ENCODE measurements at places on chromosomes 7 and 10. TPM values are rescaled to one million over a fixed set of nuclear protein-coding genes. Genes with fewer than 3 reads are reported as not detected.

Gene GBX1
- not detected for total RNA-seq

DNA sequence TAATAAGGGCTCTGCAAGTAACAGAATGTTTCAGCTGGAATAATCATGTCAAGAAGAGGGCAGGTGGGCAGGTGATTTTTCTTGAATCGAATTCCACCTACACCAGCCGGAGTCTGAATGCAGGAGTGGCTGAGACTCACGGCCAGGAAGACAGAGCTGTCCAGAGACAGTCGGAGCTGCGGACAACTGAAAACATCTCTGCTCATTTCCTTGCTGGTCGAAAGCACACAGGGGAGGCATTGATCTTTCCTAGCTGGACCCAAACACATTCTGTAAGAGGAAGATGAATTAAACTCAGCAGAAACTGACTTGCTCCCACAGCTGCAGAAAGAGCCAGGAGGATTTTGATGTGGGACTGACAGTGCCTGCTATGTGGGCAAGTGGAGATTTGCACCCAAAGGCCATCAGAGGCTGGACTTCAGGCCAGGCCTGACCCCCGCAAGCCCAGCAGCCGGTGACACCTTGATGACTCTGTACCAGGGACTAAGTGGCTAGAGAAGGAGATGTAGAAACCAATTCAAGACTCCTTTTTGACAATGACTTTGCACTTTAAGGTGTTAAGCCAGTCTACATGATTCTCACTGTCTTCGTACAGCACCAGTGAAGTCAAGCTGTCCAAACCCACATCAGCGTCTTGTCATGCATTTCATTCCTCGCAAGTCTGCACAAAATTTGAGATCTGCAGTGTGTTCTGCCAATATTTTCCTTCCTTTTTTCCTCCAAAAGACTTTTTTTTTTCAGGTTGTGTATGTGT is 169.4 kb downstream of the TEX36 start:
- no peak for DNase-seq

GRCh38 chr10:132551093-132551807 is 13.7 kb downstream of the INPP5A start:
- no peak for DNase-seq

Gene CCDC71L
- total RNA-seq: 26.2 TPM

DNA sequence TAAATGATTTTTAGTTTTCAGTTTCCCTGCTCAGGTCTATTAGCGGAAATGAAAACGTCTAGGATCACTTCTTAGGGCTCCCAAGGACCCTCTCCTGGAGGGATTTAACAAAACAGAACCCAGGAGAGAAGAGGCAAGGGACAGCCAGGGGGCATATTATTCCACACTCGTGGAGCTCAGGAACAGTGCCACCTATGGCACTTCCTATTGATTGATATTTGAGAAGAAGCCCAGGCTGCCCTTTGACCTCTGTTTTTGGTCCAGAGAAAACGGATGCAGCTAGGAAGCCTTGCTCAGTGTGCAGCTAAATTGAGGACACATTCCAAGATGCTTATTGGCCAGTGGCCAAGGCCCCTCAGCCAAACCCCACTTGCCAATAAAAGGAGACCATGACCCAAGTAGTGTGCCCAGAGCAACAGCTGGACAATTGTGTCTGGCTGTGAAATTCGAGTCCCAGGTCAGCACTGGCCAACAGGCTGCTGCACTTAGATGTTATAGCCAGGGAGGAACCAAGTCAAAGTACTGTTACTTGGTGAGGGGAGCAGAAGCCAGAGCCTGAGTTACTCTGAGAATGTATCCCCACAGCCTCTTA is 24.0 kb upstream of the GPNMB start:
- DNase-seq: no peak

Gene CNNM2
- 10.9 TPM for total RNA-seq

- no peak for DNase-seq
Measured at GRCh38 chr7:73437091-73437490, 3.5 kb downstream of the FZD9 start.

- no peak for DNase-seq
Measured at GRCh38 chr10:22651276-22651980, 63.0 kb downstream of the PIP4K2A start.

GRCh38 chr7:95642173-95642572 is 45.9 kb upstream of the PDK4 start:
- no peak for DNase-seq

DNA sequence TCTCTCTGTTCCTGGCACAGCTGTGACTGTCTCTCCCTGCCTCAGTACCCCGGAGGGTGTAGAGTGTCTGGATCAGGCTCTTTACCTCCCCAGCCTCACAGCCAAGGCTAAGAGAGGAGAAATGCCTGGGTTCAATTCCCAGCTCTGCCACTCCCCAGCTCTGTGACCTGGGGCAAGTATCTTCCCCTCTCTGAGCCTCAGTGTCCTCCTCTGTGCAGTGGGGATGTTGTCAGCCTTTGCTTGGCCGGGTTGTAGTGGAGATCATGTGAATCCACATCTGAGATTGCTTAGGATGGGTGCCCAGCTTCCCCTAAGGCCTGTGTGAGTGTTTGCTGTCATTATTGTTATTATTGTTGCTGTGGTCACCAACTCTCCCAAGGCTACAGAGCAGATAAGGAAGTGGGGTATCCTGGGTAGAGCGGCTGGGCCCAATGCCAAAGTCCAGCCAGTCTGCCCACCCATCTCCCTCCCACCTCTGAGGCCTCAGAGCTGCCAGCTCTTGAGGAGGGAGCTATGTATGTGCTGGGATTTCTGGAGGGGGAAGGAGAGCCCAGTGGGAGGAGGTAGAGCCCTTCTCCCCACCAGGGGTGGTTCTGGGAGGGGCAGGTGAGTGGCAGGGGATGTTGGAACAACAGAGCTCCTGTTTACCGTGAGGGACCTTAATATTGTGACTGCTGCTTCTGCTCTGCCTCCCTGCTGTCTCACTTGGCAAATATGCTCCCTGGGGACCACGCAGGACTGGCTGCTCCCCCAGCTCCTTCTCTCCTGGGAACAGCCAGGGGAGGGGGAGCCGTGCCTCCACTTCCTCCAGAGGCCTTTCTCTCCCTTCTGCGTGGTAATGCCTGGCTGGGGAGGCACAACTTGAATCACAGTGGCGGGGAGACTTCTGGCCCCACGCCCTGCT is 170.5 kb downstream of the RPS24 start:
- DNase-seq: no peak

GRCh38 chr10:6563075-6563474 is 17.0 kb downstream of the PRKCQ start:
- no peak for DNase-seq

Gene OR6V1
- not detected for total RNA-seq

DNA sequence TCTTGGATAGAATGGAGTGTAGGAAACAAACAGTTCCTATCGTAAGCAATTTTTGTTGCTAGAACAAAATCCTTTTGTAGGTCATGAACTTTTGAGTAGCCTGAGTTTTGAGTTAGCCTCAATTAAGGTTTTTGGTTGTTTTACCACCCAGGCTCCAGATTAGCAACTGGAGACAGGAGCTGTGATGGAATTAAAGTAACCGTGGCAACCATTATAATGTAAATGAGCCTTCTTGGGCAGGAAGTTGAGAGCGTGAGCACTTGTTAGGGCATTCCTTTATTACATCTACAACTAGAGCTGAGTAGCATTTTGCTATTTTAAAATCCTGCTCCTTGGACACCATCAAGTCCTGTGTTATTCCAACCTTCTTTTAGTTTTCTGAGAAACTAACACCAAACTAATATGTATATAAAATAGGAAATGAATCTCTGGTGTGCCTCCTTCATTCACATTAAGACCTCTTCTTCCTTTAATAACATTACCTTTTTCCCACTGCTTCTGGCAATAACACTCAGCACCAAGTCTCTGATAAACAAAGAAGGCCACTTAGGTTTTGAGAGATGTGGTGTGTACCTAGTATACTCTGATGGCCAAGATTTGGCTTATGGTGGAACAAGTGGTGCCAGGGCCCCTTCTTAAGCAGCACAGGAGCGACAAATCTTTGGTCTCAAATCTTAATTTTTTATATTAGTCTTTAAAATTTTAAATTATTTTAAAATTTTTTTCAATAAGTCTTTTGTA is 34.0 kb downstream of the AHCYL2 start:
- DNase-seq: no peak

GRCh38 chr10:69215405-69216171 is 4.5 kb upstream of the HKDC1 start:
- peak; percentile 28 for DNase-seq

GRCh38 chr7:158811461-158811860 is 17.8 kb downstream of the ESYT2 start:
- no peak for DNase-seq

DNA sequence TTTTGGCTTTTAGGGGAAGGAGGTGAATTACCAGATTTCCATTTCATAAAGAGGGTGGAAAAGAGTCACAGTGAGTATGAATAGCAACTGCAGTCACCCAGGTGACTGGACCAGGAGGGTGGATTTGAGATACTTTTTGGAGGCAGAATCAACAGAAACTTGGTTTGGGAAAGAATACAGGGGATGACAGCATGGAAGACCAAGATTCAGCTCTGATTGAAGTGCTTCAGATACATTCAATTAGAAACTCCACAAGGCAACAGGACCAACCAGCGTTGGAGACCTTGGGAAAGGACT is 83.0 kb downstream of the SGMS1 start:
- DNase-seq: no peak

Gene JMJD1C
- 92.9 TPM for total RNA-seq

Gene MYPN
- 0.06 TPM for total RNA-seq

DNA sequence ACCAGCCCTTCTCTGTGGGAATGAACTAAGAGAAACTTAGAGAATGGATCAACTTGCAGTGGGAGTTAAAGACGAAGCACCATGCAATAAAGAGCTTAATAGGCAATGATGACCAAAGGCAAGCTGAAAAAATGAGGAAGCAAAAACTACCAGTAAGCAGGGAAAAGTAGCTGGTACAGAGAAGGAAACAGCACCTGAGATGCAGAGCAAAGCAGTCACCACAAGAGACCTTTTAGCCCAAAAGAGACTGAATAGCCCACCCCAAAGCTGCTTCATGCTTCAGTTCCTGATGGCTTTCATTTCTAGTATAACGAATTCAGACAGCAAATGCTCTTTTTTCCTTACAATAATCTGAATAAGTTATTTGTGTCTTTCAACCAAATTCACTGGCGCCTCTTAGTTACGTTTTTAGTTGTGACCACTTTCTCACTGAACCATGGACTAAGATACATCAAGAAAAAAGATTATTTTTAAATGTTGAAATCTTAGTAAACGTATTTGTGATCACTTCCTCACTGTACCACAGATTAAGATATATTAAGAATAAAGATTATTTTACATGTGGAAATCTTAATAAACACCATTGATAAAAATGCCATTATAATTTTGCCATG is 76.0 kb downstream of the USP6NL start:
- no peak for DNase-seq

- no peak for DNase-seq
Measured at GRCh38 chr10:124997306-124997705, 55.4 kb downstream of the ZRANB1 start.

- DNase-seq: no peak
Measured at GRCh38 chr10:113113241-113113640, 163.2 kb downstream of the TCF7L2 start.

All from kidney (tissue), 22 donors.